ENCODE measurements at places on chromosomes 16 and 17.

- DNase-seq, result no peak
Observed at GRCh38 chr16:84603140-84603816, 14.6 kb downstream of the COTL1 start.

GRCh38 chr16:54929090-54930004, 1.3 kb upstream of the IRX5 start:
- DNase-seq, result peak; percentile 90

- no peak for DNase-seq
Observed at GRCh38 chr17:47895347-47895855, 635 bp upstream of the SP2 start.

- DNase-seq, result no peak
Observed at GRCh38 chr17:21105064-21105894, 21.5 kb upstream of the DHRS7B start.

DNA sequence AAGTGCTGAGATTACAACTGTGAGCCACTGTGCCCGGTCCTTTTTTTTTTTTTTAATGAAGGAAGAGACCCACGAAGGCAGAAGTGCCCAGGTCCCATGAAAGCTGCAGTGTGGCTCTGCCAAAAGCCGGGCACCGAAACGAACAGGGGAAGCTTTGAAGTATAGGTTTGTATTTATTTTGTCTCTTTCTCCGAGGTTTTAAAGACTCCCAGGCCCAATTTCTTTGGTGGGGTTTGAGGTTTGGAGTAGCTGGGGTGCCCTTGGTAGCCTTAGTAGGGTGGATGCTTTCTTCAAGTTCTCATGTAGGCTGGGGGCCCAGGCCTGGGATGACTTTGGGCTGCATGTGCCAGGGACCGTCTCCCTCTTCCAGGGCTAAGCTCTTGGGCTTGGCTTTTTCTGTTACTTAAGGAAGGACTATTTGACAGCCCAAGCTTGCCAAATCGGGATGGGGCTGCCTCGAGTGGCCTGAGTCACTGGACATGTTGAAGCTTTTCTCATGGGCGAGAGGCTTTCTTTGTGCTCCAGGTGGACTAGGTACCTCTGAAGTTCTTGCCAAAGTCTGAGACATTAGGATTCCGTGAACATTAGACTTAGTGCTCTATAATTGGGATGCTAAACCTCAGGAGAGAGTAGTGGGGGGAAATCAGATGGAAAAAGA, 66.3 kb downstream of the WIPI1 start:
- no peak for DNase-seq

- no peak for DNase-seq
Observed at GRCh38 chr16:89612415-89613166, 851 bp upstream of the DPEP1 start.

DNA sequence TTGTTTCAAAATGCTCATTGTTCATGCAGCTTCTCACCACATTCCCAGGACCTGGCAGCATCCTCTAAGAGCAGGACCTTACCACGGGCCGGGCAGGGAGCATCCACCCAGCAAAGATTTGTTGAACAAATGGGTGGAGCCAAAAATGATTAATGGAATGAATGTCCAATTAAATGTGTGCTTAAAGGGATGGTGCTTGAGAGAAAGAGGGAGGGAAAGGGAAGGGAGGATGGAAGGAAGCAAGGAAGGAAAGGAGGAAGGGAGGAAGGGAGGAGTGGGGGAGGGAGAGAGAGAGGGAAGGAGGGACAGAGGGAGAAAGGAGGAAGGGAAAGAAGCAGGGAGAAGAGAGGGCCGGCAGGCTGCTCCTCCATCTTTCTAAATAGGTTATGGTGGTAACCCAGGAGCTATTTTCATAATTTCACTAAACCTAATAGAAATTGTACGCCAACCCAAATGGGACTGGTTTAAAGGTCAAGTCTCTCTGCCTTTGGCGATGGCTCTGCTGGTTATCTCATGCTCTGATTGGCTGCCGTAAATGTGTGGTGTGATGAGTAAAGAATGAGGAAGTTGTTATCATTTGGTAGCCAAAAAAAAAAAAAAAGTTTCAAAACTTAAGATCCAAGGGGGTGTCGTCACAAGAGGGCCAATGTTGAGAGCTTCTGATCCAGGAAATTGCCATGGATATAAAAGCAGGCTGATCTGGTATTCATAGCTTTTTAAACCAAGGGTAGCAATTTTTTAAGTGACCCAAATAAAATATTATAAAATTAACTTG, 126.7 kb upstream of the FOXF1 start:
- DNase-seq, result no peak

DNA sequence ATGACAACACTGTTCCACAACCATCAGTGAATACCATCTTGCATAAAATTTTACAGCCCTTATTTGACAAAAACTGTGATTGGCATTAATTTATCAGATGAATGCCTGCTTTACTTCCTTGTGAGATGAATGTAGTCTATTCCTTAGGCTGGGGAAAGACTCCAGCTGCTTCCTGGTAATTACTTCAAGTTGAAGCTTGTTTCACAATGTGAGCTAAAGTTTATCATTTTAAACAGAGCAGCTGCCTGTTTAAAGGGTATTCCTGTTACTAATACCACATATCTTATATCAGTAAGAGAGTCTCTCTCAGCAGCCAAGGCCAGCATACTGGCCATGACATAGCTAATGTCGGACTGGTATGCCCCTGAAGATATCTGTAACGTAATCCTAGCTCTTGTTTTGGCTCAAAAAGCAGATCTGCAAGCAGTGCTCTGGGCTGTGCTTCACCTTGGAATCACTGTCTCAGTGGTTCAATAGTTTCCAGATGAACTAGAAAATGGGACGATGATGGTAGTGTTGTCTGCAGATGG, 13.2 kb upstream of the ARL2BP start:
- no peak for DNase-seq

DNA sequence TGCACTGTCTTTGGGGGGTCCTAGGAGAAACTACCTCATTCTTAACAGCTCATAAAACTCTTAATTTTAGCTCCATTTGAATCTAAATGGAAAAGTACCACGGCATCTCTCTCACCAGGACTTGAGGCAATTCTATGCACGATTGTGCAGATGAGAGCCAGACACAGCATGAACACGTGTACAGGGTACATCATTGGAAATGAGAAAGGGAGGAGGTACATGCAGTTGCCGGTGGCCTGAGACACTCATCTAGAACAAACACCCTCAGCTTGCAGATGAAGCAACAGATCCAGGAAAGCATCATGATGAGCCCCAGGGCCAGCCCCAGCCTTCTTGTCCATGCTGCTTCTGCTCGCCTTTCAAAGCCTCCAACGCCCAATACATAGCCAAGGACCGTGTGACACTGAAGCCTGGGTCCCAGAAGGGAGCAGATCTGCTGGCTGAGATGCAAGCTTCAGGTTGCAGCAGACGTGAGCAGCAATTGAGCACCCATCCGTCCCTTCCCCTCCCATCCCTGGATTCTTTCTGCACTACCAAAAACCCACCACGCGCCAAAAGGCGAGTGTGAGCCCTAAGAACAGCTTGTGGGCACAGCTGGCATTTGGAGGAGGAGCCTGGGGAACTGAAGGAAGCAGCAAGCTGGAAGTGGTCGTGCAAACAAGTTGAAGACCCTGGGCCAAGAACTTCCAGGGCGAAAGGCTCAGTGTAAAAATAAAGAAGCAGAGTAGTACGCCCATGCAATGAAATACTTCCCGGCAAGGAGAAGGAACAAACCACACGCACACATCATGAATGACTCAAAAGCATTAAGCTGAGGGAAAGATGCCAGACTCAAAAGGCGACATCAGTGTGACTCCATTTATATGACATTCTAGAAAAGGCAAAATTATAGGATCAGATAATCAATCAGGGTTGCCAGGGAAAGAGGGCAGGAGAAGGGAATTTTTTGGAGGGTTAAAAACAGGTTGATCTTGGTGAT, 7.3 kb upstream of the RCVRN start:
- no peak for DNase-seq

GRCh38 chr17:79651266-79651665, 40.4 kb upstream of the RBFOX3 start:
- no peak for DNase-seq

DNA sequence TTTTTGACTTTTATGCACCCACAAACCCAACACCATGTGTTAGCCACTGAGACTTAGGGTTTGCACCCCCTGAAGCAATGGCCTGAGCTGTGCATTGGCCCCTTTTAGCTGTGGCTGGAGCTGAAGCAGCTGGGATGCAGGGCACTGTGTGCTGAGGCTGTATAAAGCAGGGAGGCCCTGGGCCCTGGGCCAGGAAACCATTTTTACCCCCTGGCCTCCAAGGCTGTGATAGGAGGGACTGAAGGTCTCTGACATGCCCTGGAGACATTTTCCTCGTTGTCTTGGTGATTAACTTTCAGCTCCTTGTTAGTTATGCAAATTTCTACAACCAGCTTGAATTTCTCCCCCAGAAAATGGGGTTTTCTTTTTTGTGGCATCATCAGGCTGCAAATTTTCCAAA, 6.7 kb upstream of the ANKFN1 start:
- no peak for DNase-seq

DNA sequence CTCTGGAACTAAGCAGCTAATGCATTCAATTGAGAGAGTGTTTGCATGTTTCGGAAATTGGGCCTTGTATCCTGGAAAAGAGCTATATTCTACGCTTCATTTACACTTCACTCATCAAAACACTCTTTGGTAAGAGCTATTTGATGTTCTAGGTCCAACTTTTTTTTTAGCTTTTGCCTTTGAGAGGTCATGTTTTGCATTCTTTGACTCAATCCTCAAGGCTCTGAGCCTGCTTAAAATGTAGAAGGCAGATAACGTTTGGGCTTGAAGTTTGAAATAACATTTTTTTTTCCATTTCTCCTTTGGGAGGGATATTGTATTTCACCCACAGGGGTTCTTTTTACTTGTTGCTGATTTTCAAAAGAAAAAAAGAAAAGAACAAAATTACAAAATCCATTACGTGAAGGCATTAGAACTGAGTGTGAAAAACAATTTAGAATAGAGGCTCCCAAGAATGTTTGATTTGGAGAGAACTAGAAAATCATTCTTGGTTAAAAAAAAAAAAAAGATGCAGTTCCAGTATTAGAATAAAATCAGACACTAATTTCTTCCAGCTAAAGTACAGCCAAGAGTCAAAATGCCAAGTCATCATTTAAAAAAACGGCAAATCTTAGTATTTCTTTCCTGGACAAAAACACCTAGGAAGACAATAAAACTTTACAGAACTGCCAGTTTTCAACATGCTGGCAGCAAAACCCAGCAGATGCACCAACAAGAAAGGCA, 268.5 kb downstream of the GRIN2A start:
- no peak for DNase-seq

DNA sequence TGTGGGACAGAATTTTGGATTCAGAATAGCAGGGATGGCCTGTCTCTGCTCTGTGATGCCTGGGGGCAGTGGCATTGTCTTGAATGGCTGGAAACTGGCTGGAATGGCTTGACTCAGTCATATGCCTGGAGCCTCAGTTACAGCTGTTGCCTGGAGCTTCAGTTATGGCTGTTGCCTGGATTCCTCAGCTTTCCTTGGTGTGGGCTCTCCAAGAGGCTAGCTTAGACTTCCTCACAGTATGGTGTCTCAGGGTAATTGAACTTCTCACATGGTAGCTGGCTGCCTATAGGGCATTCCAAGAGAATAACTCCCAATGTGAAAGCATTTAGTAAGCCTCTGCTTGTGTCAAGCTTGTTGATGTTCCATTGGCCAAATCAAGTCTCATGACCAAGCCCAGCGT, 21.1 kb downstream of the KRT23 start:
- no peak for DNase-seq

DNA sequence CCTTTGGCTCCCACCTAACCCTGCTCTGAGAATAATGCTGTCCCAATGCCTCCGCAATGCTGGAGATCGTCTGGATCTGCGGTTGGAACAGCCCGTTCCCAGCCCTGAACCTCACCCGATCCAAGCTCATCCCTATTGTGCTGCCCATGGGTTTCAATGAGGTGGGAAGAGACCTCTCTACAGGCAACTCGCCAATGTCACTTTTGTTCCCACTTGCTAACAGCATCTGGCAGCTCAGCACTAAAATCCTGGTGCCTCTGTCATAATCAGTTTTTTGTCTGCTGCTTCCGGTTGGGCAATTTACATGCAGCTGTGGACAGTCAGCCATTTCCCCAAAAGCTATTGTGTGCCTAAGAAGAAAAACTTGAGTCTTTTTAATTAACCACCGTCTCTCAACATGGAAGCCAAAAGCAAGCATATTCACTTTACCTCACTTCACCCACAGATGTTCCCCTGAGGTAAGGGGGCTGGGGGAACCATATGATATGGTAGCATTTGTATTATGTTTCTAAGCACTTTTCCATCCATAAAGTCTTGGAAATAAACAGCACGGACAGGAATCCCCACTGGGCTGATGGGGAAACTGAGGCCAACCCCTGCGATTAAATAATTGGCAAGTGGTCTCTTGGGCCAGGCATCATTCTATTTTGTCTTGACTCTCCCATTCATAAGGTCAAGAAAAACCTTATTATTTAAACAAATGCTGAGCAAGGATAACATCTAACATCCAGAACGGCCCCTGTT, 159.2 kb upstream of the CDH5 start:
- no peak for DNase-seq

DNA sequence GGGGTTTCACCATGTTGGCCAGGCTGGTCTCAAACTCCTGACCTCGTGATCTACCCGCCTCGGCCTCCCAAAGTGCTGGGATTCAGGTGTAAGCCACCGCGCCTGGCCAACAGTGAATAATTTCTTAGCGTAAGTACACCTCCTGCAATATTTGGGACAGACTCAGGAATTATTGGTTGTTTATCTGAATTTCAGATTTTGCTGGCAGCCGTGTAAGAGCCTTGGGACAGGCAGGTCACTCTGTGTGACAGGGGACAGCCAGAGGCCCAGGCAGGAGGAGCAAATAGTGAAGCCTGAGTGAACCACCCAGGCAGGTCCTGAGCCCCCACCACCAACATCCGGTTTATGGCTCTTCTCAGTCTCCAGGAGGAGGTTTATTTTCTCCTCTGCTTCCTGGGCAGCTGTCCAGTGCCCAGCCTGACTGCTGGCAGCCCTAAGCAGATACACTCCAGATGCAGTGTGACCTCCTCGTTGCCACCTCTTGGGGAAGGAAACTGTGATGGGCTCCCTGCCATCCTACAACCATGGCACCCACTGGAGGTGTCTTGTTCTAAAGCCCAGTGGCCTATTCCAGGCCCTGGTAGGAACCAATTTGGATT, 26.2 kb upstream of the ADORA2B start:
- DNase-seq, result no peak

GRCh38 chr17:32555611-32556310, 69.0 kb downstream of the CDK5R1 start:
- DNase-seq, result no peak

DNA sequence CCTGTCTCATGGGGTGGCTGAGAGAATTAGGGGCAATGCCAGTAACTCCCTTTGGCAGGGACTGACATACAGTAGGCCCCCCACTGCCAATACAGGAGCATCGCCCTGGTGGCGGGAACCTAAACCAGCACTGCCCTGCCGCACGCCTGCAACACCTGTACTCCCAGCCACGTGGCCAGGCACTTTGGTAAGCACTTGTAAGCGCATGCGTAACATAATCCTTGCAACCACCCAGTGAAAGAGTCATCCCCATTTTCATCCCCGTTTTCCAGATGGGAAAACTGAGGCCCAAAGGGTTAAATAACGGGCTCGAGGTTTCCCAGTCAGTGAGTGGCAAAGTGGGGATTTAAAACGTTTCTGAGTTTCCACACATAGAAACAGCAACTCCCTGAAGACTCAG, 17.5 kb downstream of the SCN4A start:
- DNase-seq, result no peak

GRCh38 chr16:2691491-2692248, 9.3 kb downstream of the KCTD5 start:
- no peak for DNase-seq

- DNase-seq, result no peak
Observed at GRCh38 chr17:29838961-29839360, 91.1 kb downstream of the SSH2 start.

All from stimulated activated CD8-positive, alpha-beta memory T cell treated with anti-CD3 and anti-CD28 coated beads, Interleukin-4, amount 100 ng/mL, for 4 hours (primary cell).